T-helper 17 cell (primary cell): ENCODE measurements at places on chromosomes 12 and 14.

GRCh38 chr12:90773491-90773890, 181.5 kb downstream of the CCER1 start:
- no peak for DNase-seq

DNA sequence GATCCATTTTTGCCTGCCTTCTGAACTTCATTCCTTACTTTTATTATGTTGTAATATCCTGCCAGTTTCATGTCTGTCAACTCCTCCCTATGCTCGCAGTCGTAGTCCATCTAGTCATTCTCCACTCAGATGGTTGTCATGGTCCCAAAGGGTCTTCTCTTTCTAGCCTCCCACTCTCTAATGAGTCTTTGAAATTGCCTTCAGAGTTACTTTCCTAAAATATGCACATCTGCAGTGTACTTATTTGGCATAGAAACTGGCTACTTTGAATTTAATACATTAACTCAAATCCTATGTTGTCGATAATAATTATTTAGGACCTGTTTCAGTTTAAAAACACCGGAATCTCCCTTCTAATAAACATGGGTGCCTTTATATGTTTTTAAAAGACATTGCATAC, 101.0 kb downstream of the PDE3A start:
- no peak for DNase-seq

GRCh38 chr12:132360906-132361777, 31.8 kb upstream of the GALNT9 start:
- DNase-seq: no peak

DNA sequence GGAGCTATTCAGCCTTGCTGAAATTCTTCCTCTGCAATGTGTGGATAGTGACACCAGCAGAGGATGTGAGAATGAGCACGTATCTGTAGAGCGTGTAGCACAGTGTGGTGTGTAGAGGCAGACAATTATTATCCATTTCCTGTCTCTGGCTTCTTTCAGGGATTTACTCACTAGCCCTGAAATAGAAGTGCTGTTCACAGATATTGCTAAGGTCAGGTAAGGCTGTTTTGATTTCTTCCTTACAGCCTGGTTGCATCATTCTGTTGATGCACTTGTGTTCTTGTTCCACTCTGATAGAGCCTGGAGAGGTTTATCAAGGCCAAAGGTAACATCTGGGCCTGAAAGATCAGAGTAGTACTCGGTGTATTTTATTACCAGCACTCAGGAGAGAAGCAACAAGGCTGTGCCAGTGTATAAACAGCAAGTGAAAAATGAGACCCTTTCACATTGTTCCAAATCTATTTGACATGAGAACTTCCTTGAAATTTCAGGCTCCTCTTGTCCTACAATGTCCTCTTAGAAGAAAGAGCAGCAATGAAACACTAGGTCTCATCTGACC, 16.7 kb downstream of the ARG2 start:
- DNase-seq: no peak

GRCh38 chr14:105160776-105161175, 7.8 kb downstream of the JAG2 start:
- DNase-seq: no peak

DNA sequence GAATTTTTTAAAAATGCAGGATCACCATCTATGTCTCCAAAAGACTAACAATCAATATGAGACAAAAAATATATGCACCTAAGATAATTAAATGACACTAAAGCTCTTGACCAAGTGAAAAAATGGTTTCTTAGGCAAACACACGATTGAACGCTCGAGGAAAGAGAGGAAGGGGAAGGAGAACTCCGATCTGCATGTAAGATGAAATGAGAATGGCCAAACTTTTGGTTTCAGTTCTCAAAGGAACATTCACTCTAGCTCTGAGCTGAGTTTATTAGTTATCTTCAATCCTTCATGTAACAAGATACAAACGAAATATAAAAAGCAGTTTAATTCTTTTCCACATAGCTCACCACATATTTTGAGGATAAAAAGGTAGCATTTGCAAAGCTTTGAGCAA, 2.8 kb downstream of the DYRK4 start:
- DNase-seq: no peak

GRCh38 chr12:100293017-100293416, 26.0 kb downstream of the SCYL2 start:
- no peak for DNase-seq

DNA sequence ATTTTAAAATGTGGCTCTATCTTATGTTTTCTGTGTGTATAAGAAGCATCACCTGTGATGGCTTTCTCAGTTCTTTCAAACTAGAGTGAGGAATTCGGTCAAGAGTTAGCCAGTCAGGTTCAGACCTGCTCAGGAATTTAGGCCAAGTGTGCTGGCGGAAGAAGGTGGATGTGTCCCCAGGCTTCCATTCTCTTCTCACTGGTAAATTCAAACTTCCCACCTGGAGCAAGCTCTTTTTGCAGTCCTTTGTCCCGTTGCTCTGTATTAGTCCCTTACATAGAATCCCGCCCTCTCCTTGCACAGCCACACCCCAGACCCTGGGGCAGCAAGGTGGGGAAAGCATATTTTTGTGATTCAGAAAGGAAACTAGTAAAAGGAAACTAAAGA, 124.7 kb upstream of the PWP1 start:
- no peak for DNase-seq

DNA sequence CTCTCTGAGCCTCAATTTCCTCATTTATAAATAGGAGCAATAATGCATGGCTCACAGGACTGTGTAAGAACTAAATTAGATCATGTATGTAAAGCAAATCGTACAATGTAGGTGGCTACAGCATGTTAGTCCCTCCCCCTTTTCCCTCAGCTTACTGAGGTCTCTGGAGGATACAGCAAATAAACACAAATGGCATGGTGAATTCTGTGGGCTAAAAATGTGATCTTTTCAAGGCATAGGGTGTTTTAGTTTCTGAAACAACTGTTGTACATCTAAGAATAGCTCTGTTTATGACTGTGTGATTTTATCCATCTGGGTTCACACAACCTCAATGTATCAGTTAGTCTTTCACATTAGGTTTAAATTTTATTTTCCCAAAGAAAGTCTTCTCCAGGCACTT, 121.2 kb upstream of the PLEKHG7 start:
- no peak for DNase-seq

GRCh38 chr12:107547389-107547788, 138.2 kb upstream of the PWP1 start:
- DNase-seq: no peak

GRCh38 chr12:99043319-99043914, 398.3 kb downstream of the APAF1 start:
- peak; percentile 20 for DNase-seq

GRCh38 chr12:89059721-89060541, 292.4 kb downstream of the DUSP6 start:
- no peak for DNase-seq

DNA sequence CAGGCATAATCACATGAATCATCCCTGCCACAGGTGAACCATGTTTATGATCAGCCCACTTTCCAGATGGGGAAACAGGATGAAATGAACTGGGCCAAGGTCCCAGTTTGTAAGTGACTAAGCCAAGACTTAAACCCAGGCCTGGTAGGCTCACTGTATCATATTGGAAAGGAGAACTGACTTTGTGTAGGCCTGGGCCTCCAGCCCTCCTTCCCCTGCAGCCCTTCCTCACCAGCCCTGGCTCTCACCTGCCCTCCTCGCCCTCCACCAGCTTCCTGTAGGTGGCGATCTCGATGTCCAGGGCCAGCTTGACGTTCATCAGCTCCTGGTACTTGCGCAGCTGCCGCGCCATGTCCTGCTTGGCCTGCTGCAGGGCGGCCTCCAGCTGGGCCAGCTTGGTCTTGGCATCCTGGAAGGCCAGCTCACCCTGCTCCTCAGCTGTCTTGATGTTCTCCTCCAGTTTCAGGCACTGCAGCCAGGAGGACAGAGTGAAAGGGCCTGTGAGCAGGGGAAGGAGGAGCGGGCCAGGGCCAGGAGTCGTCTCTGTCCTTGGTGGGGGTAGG, 19.8 kb downstream of the KRT80 start:
- no peak for DNase-seq

GRCh38 chr12:76556368-76556767, 3.2 kb downstream of the OSBPL8 start:
- DNase-seq: no peak

DNA sequence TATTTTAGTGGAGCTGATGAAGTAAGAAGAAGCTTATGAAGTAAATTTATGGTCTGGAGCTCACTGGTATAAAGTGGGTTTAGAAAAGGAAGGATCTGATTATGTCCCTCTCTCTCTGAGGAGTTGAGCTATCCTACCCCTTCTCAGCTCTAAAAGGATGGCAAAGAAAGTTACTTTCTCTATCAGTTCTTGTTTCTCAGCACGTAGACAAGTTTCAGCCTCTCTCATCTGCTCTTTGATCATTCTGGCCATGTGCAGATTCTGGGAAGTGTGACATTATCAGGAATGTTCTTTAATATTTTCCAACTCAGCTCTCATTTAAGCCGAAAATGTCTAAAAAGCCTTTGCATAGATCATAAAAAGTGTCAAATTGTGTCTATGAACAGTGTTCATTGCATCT, 5.8 kb upstream of the EGLN3 start:
- no peak for DNase-seq

DNA sequence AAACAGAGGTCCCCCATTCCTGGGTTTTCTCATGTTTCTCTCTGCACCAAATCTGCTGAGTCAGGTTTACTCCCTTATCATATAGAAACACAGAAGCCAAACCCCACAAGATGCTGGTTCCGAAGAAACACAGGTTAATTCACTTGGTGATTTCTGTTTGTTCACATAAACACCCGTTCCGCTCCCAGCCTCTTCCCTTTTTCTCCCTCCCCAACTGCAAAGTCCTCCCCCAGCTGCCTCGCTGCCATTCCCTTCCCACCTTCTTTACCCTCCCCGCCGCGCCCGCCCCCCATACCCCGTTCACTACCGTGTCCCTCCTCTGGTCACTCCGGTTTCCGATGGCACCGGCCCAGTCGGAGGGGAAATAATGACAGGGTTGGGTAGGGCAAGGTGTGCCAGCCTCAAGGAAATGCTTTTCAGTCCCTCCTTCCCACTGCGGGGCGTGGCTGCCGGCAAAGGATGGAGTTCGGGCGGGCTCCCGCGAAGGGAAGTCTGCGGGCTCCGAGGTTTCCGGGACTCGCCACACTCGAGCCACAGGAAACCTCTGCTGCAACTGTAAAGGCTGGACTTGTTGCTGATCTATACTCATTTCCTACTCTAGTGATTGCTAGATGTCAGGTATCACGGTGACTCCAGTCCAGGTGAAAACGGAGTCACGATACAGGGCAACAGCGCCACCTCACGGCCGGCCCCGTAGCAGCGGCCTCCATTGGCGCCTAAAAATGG, at the start of gene STYK1:
Gene STYK1, minus strand, starts transcription at position 394 of the 726 bp plus-strand sequence. CDS start 39,434 bp downstream, outside the sequence.
- peak; percentile 31 for DNase-seq

- no peak for DNase-seq
These were observed 111.7 kb downstream of the PPP2R5E start for GRCh38 chr14:63431466-63431865.
